ENCODE measurements at places on chromosomes 7 and 10.

DNA sequence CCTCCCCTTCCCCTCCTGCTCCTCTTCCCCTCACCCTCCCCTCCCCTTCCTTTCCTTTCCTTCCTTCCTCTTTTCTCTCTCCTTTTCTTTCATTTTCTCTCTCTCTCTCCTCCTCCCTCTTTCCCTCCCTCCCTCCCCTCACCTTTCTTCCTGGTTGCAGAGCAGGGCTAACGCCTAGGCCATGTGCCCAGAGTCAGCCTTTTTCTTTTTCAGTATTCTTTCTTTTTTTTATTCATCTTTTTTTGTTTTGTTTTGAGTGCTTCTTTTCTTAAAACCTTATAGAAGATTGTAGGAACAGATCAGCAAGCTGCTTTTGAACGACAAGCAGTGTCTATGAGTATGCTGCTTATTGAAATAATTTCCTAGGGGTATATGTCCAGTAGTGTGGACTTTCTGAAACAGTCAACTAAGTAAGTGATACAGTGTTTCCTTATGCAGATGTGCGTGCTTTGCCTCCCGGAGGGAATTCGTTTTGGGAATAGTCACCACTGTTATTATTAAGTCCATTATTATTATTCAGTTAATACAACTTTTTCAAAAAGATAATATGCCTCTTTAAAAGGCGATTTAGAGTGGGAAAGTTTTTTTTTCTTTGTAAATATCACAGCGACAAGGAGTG, 219.2 kb downstream of the CAMK1D start:
- DNase-seq, result no peak

DNA sequence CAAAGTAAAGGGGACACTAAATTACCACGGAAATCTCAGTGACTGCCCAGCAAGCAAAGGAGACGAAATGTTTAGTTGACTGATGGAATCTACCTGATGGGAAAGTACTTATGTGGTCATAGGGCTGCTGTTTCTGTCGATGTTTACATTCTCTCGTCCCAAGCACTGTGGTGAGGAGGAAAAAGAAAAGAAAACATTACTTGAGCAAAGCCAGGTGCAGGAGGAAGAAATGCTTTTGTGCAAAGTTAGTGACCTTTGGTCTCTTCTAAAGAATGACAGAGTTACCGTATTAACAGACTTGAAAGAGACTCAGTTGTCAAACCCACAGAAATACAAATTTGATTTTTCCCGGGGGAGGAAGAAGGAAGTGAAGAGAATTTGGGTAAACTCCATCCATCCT, 43.3 kb upstream of the FMC1 start:
- no peak for DNase-seq

DNA sequence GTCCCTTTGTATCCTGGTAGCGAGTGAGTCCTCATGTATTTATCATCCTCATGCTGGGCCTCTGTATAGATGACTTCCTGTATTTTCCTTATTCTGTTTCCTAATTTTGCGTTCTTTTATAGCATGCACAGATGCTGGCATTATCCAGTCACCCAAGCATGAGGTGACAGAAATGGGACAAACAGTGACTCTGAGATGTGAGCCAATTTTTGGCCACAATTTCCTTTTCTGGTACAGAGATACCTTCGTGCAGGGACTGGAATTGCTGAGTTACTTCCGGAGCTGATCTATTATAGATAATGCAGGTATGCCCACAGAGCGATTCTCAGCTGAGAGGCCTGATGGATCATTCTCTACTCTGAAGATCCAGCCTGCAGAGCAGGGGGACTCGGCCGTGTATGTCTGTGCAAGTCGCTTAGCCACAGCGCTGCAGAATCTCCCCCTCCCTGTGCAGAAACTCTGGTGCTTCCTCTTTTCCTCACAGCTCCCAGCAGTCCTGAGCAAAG, 183.1 kb upstream of the PRSS58 start:
- DNase-seq, result no peak

DNA sequence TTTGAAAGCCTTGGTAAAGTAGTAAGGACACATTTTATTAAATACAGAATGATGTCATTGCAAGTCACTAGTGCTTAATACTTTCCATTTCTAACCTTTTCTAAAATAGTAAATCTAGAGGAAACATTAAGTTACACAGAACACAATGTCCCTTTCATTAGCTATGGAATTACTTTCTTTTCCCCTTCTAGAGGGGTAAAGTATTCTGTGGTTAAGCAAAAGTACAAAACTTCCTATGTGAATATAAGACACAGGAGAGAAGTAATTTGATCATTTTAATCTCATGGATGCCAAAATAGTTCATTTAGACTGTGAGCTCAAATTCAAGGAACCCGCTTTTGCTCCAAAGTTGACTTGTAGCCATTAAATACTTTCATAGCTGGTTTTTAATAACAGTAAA, 49.8 kb downstream of the SEMA3E start:
- no peak for DNase-seq

DNA sequence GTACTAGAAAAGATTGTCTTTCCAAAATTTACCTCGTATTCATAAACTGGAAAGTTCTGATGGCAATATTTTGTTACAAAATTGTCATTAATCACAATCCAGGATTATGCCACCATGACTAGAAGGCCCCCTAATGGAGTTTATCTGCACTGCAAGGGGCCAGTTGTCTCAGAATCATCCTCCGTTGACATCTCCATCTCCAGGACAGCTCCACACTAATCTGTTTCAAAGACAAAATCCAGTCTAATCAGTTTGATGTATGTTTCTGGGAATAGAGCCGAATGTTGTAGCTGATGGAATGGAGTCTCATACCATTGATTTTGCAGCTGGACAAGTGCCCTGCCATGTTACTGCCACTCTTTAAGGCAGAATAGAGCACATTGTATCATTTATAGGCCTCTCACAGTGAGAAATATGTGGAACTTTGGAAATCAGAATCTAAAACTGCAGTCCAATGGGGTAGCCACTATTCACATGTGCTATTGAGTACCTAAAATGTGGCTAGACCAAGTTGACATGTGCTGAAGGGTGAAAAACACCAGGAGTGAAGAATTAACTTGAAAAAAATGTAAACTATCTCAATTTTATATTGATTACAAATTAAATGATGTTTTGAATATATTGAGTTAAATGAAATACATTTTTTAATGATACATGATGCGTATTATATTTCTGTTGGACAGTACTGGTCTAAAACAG, 38.3 kb upstream of the TOMM7 start:
- DNase-seq, result no peak
